Stimulated activated CD4-positive, alpha-beta T cell treated with anti-CD3 and anti-CD28 coated beads, Interleukin-4, amount 100 ng/mL, for 24 hours (primary cell): ENCODE measurements at places on chromosomes 6 and 20.

DNA sequence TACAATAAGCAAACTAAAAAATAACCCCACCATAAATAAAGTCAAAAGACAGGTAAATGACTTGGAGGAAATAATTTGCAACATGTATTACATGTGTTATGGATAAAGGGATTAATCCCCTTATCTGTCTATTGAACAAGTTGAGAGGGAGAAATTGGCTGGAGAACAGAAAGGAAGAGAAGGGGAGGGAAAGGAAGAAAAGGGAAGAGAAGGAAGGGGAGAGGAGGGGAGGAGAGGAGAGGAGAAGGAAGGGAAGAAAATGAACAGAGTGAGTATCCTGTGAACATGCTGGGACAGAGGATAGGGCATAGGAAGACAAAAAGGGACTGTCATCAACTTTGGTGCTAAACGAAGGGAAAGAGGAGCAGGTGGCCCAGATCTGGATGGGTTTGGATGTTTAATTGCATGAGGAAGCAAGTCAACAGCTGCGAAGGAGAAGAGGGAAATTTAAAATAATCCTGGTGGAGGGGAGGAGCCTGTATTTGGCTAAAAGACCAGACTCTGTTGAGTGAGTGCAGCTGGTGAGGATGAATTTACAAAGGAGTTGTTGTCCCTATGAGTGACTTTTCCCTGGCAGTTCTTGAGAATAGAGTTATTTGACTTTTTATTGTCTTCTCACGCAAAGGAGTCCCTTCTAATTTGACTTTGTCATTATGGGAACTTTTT, 14.2 kb upstream of the SHLD1 start:
- DNase-seq: no peak

GRCh38 chr6:36309203-36309602, 27.5 kb downstream of the BNIP5 start:
- no peak for DNase-seq

- DNase-seq: no peak
These were observed 54.9 kb upstream of the AIG1 start for GRCh38 chr6:143005816-143006215.

DNA sequence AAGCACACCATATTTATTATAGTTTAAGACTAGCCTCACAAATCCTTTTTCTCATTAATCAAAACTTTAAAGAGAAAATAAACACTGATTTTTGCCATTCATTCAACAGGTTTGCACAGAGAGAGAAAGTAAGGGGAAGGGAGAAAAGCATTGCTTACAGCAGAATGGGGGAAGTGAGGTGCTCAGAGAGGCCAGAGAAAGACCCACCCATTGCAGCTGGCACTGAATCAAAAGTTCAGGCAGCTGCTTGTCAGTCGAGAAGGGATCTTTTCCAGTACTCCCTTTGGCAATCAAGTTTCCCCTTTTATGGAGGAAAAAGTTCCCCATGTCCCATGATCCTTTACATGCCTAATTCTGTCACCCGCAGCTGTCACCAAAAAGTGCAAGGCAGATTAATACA, 8.0 kb upstream of the CRISP2 start:
- DNase-seq: no peak

DNA sequence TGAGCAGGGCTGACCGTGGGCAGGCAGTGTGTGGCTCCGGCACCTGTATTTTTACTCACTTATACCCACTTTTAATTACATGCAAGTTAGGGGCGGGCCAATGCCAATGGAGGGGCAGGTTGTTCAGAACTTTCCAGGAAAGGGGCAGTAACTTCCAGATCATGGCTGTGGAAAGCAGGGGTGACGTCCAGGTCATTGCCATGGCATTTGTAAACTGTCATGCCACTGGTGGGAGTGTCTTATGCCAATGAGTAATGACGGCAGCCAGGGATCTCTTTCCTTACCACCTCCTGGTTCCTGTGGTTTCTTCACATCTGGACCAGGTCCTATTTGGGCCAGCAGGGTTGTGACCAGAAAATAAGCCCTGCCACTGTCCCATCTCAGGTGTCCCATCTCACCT, 258.7 kb downstream of the THBS2 start:
- DNase-seq: no peak

- DNase-seq: no peak
These were observed 945 bp downstream of the FAXC start for GRCh38 chr6:99348288-99349170.

GRCh38 chr6:157269261-157269794, 54.0 kb downstream of the TMEM242 start:
- DNase-seq: no peak

GRCh38 chr6:169913096-169913638, 161.7 kb downstream of the ERMARD start:
- no peak for DNase-seq
